Smooth muscle cell of the umbilical artery (primary cell): ENCODE measurements at places on chromosomes 4 and X. TPM values are rescaled to one million over a fixed set of nuclear protein-coding genes. Genes with fewer than 3 reads are reported as not detected.

TSPAN5 gene
- 54.3 and 105 TPM in 2 replicates for total RNA-seq

MGARP gene
- total RNA-seq: 20.4 and 46.9 TPM in 2 replicates

PCDH11X gene
- not detected in 2 replicates for total RNA-seq

GRPEL1 gene
- total RNA-seq: 28.8 and 44.9 TPM in 2 replicates

GAGE12E gene
- not detected in 2 replicates for total RNA-seq

EMCN gene
- not detected in 2 replicates for total RNA-seq

TMEM144 gene
- 9.8 and 14.0 TPM in 2 replicates for total RNA-seq

BMP3 gene
- 0.05 TPM in 1 of 2 replicates, not detected in the other for total RNA-seq

FOXO4 gene
- total RNA-seq: 3.5 and 4.2 TPM in 2 replicates

FUNDC1 gene
- 10.8 and 11.6 TPM in 2 replicates for total RNA-seq

CEP135 gene
- total RNA-seq: 8.3 and 11.2 TPM in 2 replicates

GPR119 gene
- total RNA-seq: not detected in 2 replicates

MSANTD1 gene
- 0.59 and 1.0 TPM in 2 replicates for total RNA-seq

BEX1 gene
- 0.89 and 3.8 TPM in 2 replicates for total RNA-seq

MBNL3 gene
- total RNA-seq: 0.30 and 2.0 TPM in 2 replicates
